Activated CD4-positive, alpha-beta T cell treated with anti-CD3 and anti-CD28 coated beads for 36 hours (primary cell): ENCODE measurements at places on chromosomes 3 and 15. TPM values are rescaled to one million over a fixed set of nuclear protein-coding genes. Genes with fewer than 3 reads are reported as not detected.

ERICH6 gene
- total RNA-seq = not detected

NANOGP8 gene
- not detected for total RNA-seq

KLHL40 gene
- not detected for total RNA-seq

NFKBIZ gene
- total RNA-seq = 56.7 TPM

PRICKLE2 gene
- total RNA-seq = not detected

SNTN gene
- total RNA-seq = not detected

DNA sequence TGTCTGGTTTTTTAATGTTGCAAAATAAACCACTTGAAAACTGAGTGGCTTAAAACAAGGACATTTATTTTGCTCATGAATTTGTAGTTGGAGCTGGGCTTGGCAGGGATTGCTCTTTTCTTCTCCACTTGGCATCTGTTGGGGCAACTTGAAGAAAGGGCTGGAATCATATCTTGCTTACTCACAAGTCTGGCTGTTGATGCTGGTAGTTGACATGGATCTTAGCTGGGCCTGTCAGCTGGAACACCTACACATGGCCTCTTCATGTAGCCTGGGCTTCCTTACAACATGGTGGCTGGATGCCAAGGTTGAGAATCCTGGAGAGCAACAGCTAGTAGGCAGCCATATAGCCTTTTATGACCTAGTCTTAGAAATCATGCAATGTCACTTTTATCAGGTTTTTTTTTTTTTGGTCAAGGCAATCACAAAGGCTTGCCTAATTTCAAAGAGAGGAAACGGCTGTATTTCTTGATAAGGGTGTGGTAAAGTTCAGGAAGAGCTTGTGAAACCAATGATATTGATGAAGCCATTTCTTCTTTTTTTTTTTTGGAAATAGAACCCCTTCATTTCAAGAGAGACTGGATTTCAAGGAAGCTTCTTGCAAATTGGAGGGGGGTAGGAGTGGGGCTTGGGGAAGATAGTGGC lies 262.1 kb downstream of the IL20RB start:
- H3K4me1 ChIP-seq = no peaks in the 10 kb centered on the region
- no peak overlapping the region for H3K4me3 ChIP-seq
- DNase-seq = no peak
- H3K27ac ChIP-seq = no peak overlapping the region
- no peaks in the 10 kb centered on the region for H3K27me3 ChIP-seq
- no peaks in the 10 kb centered on the region for H3K36me3 ChIP-seq

DNA sequence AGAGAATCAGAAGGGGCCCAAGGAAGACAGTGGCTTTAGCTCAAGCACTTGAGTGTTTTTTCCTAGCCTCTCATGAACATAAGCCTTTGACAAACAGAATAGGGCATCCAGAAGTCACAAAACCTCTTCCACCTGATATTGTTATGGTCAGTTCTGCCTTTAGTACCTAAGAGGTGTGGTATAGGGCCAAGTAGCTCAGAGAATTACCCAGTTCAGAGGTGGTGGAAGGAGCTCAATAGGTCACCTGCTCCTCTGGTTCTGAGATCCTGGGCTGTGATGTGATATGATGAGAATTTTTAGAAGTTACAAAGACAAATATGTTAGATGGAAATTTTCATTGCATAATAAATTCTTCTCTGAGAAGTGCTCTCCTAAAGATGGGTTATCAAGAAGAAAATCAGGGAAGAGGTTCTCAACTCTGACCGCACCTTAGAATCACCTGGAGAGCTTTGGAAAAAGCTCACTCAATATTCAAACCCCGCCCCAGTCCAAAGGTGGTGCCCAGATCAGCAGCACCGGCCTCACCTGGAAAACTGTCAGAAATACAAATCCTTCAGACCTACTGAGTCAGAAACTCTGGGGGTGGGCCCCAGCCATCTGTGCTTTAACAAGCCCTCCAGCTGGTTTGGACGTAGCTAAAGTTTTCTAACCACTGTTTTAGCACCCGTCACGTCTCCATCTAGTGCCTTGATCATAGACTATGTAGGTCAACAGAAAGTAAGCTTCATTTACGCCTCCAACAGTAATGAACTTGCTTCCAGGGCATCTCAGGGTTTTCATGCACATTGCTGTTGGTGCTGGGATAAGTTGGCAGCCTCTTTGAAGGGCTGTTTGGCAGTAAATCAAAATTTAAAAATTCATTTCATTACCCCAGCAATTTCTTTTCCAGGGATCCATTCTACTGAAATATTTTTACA lies 101.3 kb downstream of the MYH15 start:
- no peak overlapping the region for H3K4me3 ChIP-seq
- H3K36me3 ChIP-seq = no peaks in the 10 kb centered on the region
- peaks cover 10% of the 10 kb centered on the region for H3K4me1 ChIP-seq
- DNase-seq = no peak
- no peak overlapping the region for H3K27ac ChIP-seq

DNA sequence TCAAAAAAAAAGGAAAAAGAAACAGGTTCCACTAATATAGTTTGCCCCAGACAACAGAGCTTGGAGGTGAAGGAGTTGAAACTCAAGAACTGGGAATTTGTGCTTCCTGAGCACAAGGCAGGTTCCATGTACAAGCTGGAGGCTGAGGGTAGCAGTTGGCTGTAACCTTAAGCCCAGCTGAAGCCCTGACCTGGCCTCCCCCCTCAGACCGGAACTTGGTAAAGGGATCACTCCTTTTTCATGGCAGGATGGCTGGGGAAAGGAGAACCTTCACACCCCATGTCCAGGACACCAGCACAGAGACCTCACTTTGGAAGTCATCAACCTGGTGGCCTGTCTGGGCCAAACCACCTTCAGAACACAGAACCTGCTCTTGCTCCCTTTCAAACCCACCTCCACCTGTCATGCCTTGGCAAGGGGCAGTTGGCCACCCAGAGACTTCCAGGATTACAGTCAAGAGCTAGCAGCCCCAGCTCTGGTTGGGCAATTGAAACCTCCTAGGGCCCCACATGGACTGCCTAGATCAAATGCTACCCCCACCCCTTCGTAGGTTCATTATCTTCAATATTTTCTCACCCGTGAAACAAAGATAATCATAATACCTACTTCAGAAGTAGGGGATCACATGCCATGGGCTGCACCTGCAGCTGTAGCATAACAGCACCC lies 3.5 kb downstream of the RPL29 start:
- H3K4me3 ChIP-seq = peak overlapping the region; percentile 100
- no peak for DNase-seq
- peaks cover 26% of the 10 kb centered on the region for H3K4me1 ChIP-seq
- H3K27ac ChIP-seq = peak overlapping the region; percentile 100
- H3K36me3 ChIP-seq = peaks cover 46% of the 10 kb centered on the region
- H3K27me3 ChIP-seq = no peaks in the 10 kb centered on the region

- peak overlapping the region; percentile 1 for H3K4me3 ChIP-seq
- H3K4me1 ChIP-seq = peaks cover 17% of the 10 kb centered on the region
- H3K27ac ChIP-seq = peak overlapping the region; percentile 67
- H3K36me3 ChIP-seq = no peaks in the 10 kb centered on the region
- peaks cover 18% of the 10 kb centered on the region for H3K27me3 ChIP-seq
Observed at GRCh38 chr3:149507491-149508324, 33.2 kb downstream of the TM4SF4 start.

GRCh38 chr3:36686516-36686915 lies 77.8 kb downstream of the DCLK3 start:
- peaks cover 11% of the 10 kb centered on the region for H3K27me3 ChIP-seq
- peaks cover 1% of the 10 kb centered on the region for H3K36me3 ChIP-seq
- H3K4me1 ChIP-seq = no peaks in the 10 kb centered on the region
- H3K4me3 ChIP-seq = no peak overlapping the region
- DNase-seq = no peak

- peaks cover 7% of the 10 kb centered on the region for H3K36me3 ChIP-seq
- H3K4me3 ChIP-seq = no peak overlapping the region
- no peak for DNase-seq
Observed at GRCh38 chr3:182954553-182955235, 25.6 kb downstream of the DCUN1D1 start.

- no peak for DNase-seq
- no peak overlapping the region for H3K4me3 ChIP-seq
- H3K36me3 ChIP-seq = no peaks in the 10 kb centered on the region
- H3K4me1 ChIP-seq = no peaks in the 10 kb centered on the region
- no peaks in the 10 kb centered on the region for H3K27me3 ChIP-seq
Observed at GRCh38 chr15:53312707-53313106, 446.8 kb downstream of the WDR72 start.

DNA sequence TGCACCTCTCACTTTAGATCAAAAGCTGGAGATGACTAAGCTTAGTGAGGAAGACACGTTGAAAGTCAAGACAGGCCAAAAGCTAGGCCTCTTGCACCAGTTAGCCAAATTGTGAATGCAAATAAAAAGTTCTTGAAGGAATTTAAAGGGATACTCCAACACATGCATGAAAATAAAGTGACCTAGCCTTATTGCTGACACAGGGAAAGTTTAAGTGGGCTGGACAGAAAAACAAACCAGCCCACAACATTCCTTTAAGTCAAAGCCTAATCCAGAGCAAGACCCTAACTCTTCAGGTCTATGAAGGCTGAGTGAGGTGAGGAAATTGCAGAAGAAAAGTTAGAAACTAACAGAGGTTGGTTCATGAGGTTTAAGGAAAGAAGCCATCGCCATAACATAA lies 100.6 kb upstream of the PSMD6 start:
- no peaks in the 10 kb centered on the region for H3K36me3 ChIP-seq
- no peak for DNase-seq
- no peak overlapping the region for H3K27ac ChIP-seq
- no peaks in the 10 kb centered on the region for H3K4me1 ChIP-seq
- no peak overlapping the region for H3K4me3 ChIP-seq

DNA sequence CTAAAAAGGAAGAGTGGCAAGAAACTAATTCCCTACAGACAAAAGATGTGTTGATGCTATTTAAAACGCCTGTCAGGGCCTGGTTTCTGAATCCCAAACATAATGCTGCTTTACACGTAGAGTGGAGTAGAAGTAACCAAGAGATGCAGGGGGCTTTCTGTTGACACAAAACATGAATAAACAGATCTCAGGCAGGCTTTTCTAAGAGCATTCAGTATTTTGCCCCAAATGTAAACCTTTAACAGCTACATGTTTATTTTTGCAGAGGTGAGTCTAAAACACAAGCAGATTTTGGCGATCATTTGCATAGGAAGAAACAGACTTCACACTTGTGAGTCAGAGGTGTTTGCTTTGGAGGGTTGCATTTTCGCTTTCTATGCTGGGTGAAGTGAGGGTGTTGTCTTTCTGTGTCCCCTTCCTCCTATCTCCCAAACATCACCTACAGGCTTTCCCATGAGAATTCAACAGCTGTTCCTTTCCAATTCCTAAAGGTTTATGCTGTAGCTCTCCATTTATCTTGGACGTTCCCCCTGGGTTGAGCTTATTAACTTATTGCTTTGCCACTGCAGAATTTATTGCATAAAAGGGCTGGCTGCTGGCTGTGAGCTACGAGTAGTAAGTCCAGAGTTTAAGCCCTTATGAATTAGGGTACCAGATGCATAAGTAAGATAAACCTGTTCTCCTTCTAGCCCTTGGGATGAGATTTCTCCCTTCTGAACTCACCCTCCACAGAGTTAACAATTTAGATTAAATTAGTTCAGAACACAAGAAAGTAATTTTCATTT lies 156.7 kb downstream of the DIPK2A start:
- peaks cover 5% of the 10 kb centered on the region for H3K4me1 ChIP-seq
- no peaks in the 10 kb centered on the region for H3K36me3 ChIP-seq

DNA sequence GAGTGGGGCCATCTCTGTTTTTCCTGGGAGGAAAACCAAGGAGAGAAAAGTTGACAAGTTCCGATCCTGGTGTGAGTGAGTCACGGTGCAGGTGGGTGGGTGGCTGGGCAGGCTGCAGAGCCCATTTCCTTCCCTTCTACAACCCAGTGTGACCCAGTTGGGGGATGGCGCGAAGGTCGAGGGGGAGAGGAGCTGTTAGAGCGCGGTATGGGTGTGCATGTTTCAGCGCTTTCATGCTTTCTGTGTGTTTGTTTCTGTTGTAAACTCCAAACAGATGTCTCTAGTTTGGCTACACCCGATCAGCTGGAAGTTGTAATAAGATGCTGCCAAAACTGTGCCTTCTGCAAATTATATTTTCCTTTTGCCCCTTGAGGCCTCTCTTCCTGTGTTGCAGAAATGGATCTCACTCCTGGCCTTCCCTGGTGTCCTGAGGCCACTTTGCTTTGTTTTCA lies 3.8 kb downstream of the FAM43A start:
- peaks cover 26% of the 10 kb centered on the region for H3K27me3 ChIP-seq
- DNase-seq = peak; percentile 33
- H3K36me3 ChIP-seq = peaks cover 2% of the 10 kb centered on the region
- H3K4me1 ChIP-seq = peaks cover 45% of the 10 kb centered on the region

DNA sequence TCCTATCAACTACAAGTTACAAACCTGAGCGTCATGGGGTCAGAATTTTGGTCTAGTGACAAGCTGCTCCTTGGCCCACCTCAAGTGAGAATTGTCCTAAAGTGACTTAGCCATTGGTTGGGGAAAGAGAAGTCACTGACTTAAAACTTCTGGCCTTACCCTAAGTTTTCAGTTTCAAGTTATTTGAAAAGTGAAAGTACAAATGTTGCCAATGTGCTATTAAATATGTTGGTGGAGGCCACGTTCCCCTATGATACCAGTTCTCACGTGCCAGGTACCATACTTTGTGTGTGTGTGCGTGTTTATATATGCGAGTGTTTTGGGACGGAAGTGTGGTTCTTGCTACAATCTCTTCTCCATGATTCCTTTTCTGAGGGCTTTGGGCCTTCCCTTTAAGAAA lies 22.6 kb upstream of the RASGRP1 start:
- peak; percentile 26 for DNase-seq
- peak overlapping the region; percentile 4 for H3K4me3 ChIP-seq
- no peaks in the 10 kb centered on the region for H3K36me3 ChIP-seq
- no peaks in the 10 kb centered on the region for H3K27me3 ChIP-seq
- H3K27ac ChIP-seq = peak overlapping the region; percentile 74
- H3K4me1 ChIP-seq = peaks cover 35% of the 10 kb centered on the region

- no peaks in the 10 kb centered on the region for H3K36me3 ChIP-seq
- H3K27ac ChIP-seq = no peak overlapping the region
- H3K27me3 ChIP-seq = peaks cover 3% of the 10 kb centered on the region
- H3K4me1 ChIP-seq = peaks cover under 1% of the 10 kb centered on the region
Observed at GRCh38 chr3:151900460-151900859, 27.0 kb downstream of the SUCNR1 start.

GRCh38 chr3:156547637-156548036 lies 7.3 kb downstream of the SSR3 start:
- no peaks in the 10 kb centered on the region for H3K27me3 ChIP-seq
- peaks cover 69% of the 10 kb centered on the region for H3K36me3 ChIP-seq
- H3K27ac ChIP-seq = no peak overlapping the region
- H3K4me3 ChIP-seq = no peak overlapping the region
- H3K4me1 ChIP-seq = peaks cover 41% of the 10 kb centered on the region
- DNase-seq = no peak

DNA sequence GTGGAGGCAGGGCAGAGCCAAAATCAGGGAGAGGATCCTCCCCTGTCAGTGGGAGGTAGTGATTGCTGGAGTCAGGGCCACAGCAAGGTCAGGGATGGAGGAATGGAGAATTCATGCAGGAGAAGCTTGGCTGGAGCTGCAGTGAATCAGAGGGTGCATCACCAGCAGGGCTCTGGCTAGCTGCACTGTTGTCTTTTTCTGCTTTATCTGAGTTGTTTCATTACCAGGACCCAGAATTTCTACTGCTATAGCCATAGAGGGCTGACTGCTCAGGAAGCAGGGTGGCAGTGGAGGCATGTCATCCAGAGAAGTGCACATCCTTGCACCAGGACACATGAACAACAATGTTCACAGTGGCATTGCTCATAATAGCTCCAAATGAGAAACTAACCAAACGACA lies 113.5 kb upstream of the GALNT15 start:
- no peaks in the 10 kb centered on the region for H3K36me3 ChIP-seq
- H3K4me3 ChIP-seq = no peak overlapping the region
- H3K27me3 ChIP-seq = peaks cover 2% of the 10 kb centered on the region
- DNase-seq = no peak
- H3K27ac ChIP-seq = no peak overlapping the region
